ENCODE measurements at places on chromosomes 12 and 14.

DNA sequence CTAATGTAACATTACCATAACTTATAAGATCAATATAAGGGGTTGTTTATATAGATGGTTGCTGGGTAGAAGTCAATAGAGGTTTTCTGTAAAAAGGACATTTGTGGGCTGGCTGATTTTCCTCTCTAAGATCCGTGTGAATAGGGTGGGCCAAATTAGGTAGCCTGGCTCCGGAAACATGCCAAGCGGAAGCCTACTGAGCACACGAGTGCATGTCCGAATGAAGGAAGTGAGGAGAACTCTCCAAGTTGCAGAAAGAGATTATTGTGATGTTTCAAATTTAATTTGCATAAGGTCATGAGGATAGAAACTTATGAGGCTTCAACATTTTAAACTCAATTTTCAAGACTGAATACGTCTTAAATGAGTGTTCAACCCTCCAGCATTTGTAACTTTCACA is 356.7 kb downstream of the SNAPC1 start:
- no peak for DNase-seq

DNA sequence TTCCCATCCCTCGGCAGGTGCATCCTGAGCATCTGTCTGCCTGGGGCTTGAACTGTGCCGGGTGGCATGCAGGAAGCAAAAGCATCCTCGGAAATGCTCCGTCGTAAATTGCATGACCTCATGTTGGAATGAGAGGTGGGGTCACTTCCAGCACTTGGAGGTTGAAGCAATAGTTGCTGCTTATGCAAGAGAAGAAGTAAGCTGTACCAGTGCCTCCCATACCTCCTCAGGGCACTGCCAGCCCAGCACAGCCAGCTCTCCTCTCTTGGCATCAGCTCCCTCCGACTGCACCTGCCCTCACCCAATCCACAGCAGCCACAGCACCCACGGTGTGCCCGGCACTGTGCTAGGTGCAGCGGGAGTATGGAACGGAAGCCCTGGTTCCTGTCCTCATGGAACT is 11.5 kb downstream of the TEAD4 start:
- no peak for DNase-seq

DNA sequence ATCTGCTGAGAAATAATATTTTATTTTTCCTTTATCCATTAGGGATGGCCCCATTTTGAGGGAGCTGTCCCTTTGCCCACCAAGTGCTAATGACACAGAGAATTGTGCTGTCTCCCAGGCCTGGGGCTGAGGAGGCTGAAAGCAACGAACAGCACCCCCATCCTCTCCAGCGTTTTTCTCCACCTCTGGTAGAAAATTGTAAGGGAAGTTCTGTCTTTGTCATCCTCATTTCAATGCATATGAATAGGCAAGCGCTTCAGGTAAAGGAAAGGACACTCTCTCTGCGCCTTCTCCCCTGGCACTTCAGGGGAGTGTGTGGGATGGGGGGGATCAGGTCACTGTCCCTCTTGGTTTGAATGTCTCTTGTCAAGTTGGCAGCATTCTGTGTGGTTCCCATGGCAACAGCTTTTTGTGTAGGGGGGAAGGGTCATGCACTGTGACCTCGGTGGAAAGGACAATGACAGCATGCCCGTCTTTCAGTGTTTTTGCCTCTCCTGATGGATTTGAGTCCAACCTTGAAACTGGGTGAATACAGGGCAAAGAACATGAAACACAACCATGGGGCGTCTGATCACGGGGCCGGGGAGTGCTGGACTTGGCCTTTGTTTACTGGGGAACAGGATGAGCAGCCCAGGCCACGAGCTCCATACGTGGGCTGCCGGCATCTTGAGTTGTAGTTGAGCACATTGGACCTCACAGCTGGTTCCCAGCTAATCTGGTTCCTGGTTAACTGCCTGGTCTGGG is 230.2 kb downstream of the VRK1 start:
- DNase-seq = no peak

DNA sequence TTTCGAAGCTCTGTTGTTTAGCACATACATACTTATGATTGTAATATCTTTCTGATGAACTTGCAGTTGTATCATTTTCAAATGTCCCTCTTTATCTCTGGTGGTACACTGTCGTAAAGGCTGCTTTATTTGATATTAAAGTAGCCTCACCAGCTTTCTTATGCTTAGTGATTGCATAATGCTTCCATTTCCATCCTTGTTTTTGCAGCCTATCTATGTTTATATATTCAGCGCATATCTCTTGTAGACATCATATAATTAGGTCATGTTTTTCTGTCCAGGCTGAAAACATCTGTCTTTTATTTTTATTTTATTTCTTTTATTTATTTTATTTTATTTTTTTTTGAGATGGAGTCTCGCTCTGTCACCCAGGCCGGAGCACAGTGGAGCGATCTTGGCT is 34.6 kb downstream of the ACAD10 start:
- no peak for DNase-seq

- DNase-seq = peak; percentile 23
Observed at GRCh38 chr14:64253672-64254071, 40.5 kb downstream of the ESR2 start.

DNA sequence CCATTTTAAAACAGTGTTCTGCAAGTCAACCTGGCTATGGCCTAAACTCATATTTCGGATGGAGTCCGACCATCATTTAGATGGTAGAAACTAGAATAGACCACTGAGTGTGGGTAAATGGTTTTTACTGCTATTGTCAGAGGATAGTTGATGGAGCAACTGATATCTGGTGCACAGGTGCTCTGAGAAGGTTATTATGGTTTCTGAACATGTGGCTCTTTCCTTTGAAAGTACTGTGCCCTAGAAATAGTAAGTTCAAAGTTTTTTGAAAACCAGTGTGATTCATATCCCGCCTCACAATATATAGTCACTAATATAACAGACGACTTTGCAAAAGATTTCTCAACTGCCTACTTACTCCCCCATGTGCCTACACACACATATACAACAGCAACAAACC is 64.4 kb upstream of the BTG1 start:
- no peak for DNase-seq

Measured in Daoy (cell line).